ENCODE measurements at places on chromosomes 2 and 18.

- DNase-seq = peak; percentile 43
Measured at GRCh38 chr18:54684784-54685183, 93.7 kb downstream of the DYNAP start.

DNA sequence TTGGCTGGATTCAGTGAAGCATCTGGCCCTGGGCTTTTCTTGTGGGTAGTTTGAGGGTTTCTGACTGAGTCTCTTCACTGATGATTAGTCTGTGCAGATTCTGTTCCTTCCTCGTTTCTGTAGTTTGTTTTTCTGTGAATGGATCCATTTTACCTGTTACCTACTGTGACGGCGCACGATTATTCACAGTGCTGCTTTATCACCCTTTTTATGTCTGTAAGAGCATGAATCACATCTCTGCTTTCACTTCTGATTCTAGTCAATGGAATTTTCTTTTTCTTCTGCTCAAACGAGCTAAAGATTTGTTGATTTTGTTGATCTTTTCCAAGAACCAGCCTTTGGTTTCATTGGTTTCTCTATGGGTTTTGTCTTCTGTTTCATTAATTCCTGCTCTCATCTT is 60.8 kb downstream of the SLC66A2 start:
- DNase-seq = no peak

GRCh38 chr18:75205514-75206132 is 3.3 kb downstream of the PTGR3 start:
- DNase-seq = no peak

- no peak for DNase-seq
Measured at GRCh38 chr2:133726973-133727372, 158.7 kb upstream of the NCKAP5 start.

DNA sequence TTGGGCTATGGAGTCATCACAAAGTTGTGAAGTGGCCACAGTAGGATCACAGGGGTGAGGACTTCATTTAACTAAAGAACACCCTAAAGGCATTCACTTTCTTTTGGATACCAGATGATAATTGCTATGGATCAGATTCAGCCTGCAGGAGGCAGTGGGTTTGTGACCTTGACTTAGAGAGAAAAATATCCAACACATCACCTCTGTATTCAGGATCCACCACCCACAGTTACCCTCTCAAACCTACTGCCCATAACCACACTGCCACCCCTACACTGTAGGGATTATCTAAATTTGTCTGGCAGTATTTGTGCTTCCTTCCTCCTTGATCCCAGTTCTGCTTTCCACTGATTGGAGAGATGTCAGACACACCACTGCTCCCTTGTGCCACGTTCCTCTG is 269.4 kb downstream of the MYCN start:
- DNase-seq = no peak

All from A172 (cell line).